ENCODE measurements at places on chromosomes 7 and 10.

GRCh38 chr7:139658908-139659675 lies 118.7 kb downstream of the HIPK2 start:
- DNase-seq = no peak

GRCh38 chr10:51168086-51168815 lies 94.0 kb downstream of the PRKG1 start:
- no peak for DNase-seq

GRCh38 chr7:143245123-143245522 lies 18.1 kb upstream of the GSTK1 start:
- no peak for DNase-seq

- DNase-seq = no peak
These were observed 47.4 kb downstream of the ALOX5 start for GRCh38 chr10:45421221-45422097.

DNA sequence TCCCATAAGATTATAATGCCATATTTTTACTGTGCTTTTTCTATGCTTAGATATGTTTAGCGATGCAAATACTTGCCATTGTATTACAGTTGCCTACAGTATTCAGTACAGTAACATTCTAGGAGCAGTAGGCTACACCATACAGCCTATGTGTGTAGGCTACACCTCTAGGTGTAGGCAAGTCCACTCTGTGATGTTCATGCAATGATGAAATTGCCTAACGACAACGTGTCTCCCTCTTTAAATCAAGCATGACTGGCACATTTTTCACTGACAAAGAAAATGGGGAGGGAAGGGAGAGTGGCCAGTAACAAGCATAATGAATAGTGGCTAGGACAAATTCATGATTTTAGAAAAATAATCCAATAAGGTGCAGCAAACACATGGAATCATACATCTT lies 1.7 kb downstream of the NCAPG2 start:
- DNase-seq = no peak

DNA sequence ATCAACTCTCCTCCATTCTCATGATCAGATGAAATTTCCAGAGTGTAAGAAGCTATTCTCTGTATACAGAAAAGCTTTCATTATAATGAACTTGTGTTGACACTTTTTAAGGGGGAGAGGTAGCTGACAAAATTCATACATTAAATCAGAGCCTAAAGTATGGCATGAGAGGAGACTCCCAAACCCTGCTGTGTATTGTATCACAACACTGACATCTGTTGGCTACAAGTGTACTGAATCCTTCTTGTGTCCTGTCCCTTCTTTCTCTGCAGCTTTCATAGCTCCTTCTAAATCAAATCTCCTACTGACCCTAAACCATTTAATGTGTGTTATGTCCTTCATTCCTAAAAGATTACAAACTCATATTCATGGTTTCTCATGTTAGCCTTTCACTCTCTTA lies 70.9 kb downstream of the GCC1 start:
- no peak for DNase-seq

DNA sequence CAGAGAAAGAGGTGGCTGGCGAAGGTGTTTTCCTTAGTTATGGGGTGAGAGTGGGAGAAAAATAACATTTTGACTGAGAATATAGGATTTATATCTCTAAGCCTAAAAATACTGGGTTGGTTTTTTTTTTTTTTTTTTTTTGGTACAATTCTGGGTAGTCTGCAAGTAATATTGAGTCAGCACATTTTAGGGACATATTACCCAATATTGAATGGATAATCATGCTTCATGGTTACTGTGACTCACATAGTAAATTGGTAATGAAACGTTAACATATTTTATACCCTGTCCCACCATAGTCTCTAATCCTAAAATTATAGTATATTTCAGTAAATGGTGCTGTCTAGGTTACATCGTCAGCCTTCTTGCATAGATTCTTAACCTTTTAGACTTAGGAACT lies 91.4 kb downstream of the TPST1 start:
- DNase-seq = no peak

DNA sequence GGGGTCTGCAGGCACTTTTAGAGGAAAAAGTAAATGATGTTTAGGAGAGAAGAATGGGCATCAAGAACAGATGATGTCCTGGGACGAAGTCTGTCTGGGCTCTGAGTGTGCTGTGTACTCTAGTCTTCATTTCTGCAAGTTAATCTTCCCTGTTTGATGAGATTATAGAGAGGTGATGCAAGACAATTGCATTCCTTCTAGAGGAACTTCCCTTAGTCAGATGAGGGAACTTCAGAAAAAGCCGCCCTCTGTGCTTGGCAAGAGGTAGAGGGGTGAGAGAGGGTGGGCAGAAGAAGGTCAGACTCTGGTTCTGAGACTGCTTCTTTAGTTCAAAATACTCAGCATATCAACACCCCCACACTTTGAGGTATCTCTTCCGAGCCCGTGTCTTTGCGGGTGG lies 797.9 kb downstream of the LRMDA start:
- DNase-seq = no peak

DNA sequence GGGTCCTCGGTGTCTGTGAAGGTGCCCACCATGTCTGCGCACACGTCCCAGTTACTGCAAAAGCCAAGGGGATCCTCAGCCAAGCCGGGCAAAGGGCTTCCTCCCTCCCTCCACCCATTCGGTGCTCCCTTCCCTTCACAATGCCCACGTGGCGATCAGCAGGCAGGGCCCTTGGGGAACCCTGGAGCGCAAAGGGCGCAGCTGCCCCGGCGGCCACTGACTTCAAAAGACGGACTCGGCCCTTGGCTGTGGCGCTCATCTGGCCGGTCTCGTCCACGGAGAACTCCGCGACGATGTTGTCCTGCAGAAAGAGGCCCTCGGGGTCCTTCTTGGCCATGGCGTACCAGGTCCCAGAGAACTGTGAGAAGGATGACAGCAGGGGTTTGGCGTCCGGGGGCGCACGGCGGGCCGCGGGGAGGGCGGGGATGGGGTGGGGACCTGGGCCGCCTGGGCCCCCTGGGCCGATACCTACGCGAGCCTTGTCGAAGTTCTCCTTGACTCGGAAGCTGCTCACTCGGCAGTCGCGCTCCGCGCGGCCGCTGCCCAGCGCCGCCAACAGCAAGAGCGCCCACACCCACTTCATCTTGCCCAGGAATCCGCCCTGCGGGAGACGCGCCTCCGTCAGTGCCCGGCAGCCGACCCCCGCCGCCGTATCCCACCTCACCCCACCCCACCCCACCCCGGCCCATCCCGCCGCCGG lies 439 bp downstream of the RBP4 start:
- DNase-seq = no peak

DNA sequence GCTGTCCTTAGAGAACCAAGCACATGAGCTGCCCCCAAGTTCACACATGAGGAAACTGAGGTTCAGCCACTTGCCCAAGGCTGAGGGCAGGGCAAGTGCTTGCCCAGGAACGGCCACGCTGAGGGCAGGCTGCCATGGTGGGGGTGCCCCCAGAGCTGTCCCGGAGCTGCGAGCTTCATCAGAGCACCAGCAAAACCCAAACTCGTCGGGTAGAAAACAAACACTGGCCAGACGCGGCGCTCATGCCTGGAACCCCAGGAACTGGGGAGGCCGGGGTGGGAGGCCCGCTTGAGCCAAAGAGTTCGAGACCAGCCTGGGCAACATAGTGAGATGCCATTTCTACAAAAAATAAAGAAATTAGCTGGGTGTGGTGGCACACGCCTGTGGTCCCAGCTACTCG lies 38.4 kb downstream of the UNCX start:
- no peak for DNase-seq

DNA sequence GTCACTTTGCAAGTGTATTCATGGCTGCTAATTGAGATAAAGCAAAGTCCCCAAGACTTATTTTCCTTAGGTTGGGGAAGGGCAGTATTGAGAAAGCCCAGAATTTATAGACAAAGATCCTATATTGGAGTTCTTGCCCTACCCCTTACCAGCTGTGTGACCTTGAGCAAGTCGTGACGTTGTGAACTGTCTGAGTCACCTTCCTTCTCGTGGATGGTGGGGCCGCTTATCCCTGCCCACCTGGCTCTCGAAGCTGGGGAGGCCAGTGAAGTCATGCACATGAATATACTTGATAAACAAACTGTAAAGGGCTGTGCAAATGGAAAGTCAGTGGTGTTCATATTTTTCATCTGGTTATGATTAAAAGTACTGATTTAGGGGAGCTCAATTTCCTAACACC lies 127.4 kb downstream of the TACC2 start:
- no peak for DNase-seq

DNA sequence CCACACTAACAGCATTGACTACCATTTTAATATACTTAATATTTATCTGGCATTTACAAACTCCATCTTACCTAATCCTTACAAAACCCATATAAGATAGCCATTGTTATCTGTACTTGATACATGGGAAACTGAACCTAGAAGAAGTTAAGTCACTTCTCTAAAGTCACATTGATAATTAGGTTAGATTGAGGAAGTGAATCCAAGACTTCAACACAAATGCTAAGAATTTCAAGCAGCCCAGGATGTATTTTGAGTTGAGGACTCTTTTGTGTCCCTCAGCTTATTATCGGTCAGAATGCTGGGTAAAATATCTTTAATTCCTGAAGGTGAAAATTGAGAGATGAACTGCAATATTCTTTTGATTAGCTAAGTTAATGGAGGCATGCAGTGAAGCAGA lies 465.5 kb downstream of the PHTF2 start:
- DNase-seq = no peak

DNA sequence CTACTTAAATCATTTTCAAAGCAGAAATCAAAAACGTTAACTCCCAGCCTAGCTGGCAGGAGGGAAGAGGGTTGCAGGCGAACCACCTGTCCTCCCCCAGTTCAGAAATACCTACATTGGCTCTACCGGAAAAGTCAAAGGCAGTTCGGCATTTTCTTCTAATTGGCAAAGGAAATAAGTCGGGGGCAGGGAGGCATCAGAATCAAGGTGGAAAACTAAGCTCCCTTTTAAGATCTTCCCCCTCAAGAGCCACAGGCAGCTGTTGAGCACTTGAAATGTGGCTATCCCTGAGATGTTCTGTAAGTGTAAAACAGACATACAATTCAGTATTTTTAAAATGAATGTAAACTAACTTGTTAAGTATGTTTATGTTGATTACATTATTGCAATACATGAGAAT lies 957 bp upstream of the ELMO1 start:
- no peak for DNase-seq

DNA sequence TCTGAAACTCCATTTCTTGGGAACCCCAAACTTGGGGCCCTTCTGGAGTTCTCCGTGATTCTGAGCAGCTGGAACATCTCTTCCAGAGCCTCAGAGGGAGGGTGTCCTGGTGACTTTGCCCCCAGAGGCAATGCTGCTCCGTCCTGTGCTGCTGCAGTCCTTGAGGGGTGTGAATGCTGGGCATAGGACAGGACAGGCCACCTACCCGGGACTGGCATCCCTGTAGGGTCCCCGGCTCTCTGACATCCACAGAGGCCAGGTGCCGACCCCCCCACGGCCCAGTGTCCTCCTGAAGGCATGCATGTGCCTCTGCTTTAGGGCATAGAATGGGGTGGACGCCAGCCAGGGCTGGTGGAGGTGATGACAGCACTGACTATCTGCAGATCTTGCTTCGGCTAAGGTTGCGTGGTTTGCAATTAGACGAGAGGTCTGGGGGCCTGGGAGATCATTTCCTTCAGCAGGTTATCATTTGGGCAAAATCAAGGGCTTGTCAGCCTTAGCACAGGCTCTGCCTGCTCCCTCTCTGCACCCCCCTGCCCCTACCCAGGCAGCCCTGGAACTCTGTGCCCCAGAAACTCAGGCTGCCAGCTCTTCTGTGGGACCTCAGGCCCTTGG lies 136.9 kb upstream of the GPR26 start:
- DNase-seq = no peak

DNA sequence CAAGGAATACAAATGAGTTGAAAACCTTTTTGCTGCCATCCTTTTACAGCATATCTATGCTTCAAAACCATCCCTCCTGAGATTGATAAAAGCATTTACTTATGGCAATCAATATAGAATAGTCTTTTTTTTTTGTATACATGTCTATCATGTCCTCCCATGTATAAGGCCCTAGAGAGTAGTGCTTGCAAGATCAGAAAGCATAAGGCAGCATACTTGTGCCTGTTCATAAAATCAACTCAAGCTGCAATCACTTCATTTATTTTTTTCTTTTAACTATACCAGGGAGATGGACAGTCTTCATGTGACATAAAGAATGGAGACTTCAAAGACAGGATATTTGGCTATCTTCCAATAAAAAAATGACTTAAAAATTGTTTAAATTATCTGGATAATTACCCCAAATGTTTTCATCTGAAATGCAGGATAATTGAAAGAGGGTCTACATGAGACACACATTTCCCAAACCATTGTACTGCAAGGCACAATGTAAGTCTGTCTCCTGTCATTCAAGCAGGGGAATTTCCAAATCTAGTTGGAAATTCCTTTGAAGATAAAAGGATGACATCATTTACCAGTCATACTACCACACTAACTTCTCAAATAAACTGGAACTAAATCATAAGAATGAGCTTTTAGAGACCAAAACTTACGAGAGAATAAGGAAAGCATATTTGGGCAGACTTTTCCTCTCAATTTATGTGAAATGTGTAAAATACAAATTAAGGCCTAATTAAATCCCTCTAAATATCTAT lies 22.5 kb downstream of the LRRN3 start:
- no peak for DNase-seq

GRCh38 chr10:51083356-51083853 lies 9.1 kb downstream of the PRKG1 start:
- no peak for DNase-seq

GRCh38 chr10:32981760-32982159 lies 23.7 kb upstream of the ITGB1 start:
- no peak for DNase-seq

- no peak for DNase-seq
These were observed 103.0 kb downstream of the COL26A1 start for GRCh38 chr7:101465576-101466196.

DNA sequence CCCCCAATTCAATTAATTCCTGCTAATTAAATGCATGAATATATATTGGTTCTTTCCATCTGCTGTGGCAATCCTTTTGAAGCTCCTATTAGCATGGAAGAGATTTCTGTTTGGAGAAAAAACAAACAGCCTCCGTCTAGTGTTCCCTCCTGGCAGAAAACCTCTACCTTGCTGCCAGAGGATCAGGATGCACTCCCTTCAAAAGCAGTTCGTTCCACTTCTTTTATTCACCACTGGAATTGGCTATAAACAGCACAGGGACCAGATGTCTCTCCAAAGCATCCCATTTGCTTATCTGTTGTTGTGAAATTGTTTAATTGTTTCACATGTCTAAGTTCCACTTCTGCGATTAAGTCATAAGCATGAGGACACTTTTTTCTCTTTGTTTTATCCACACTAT lies 77.8 kb upstream of the PTN start:
- DNase-seq = no peak

GRCh38 chr7:50359258-50359994 lies 54.9 kb downstream of the IKZF1 start:
- no peak for DNase-seq

DNA sequence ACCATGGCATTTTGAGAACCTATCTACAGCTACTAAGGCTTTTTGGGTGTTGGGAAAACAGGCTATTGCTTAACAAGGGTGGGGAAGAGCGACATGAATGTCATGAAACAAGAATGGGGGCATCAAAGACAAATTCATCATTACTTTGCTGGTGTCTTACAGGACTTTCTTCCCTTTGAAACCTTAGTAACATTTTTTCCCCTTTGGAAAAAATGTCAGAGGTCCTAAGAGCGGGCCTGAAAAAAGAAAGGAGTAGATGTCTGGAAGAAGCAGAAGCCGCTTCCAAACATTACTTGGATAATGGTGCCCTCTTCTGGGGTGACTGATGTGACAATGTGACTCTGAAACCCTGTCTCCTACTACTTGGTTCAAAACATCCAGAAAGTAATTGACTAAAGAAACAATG lies 3.8 kb upstream of the DDX50 start:
- DNase-seq = no peak
